ENCODE measurements at places on chromosomes 3 and 15.

DNA sequence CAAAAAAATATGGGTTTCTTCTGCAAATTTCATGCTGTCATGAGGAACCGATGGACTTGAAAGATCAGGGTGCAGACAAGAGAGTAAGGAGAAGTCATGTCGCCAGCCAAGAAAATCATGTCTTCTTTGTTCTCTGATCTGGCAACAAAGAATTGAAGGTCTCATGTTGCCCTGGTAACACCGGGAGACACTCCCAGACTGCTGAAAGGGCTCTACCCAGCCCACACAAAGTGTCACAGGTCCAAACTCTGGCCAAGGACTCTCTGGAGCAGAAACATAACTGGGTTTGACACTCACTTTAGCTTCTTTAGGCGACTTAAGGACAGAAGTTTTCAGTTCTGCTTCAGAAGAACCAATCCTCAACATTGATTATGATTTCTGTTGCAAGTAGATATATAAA, 42.9 kb downstream of the SIDT1 start:
- DNase-seq: peak; percentile 25

DNA sequence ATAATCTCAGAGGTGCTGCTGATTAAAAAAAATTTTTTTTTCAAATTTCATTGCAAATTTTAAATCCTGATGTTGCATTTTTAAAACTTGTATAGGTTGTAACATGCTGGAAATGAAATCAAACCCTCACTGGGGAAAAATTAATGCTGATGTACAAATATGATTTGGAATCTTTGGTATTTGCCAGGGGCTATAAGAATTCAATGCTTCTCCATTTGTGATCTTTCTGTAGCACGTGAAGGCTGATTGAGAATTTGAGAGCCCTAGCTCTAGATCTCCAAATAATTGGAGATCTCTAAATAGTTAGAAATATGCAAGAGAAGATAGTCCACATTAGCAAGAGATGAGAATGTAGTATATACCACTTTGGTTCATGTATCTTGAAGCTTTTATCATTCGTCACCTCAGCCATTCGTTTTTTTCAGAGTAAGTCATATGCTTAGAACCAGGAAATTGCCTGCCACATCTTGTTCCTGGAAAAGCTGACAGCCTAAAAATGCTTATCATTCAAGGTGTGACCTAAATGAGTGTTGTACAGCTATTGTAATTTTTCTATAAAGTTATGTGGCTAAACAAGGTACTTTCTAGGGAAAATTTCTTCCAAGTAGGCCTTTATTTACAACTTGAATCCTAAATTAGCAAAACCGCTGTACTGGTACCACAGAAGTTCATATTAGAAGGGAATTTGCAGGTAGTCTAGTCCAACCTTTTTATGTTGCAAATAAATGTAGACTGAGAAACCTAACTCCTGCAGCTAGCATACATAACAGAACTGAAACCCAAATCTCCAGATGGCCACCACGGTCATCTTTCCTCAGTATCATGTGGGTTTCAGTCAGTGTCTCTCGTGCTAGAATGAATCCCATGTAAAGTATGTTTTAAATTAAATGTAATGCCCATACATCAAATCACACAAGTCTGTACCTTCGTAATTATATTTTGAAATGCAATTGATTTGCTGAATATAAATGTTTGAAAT, 48.5 kb downstream of the FNDC3B start:
- DNase-seq: no peak

DNA sequence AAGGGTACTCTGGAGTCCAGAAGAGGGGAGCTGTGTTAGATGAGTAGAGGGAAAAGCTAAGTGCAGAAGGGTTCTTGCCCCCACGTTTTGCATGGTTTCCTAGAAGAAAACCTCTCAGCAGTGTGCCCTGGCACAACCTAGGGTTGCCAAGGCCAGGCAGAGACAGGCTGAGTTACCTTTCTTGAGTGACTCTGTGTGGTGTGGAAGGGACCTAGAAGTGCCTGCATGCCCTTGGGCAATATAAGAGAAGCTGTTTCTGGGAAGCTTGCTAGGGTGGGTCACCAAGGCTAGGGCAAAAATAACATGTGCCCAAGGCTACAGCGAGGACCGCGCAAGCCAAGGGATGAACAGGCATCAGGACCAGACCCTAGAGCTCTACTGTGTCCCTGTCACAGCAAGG, 3.4 kb upstream of the SAMD7 start:
- DNase-seq: no peak

DNA sequence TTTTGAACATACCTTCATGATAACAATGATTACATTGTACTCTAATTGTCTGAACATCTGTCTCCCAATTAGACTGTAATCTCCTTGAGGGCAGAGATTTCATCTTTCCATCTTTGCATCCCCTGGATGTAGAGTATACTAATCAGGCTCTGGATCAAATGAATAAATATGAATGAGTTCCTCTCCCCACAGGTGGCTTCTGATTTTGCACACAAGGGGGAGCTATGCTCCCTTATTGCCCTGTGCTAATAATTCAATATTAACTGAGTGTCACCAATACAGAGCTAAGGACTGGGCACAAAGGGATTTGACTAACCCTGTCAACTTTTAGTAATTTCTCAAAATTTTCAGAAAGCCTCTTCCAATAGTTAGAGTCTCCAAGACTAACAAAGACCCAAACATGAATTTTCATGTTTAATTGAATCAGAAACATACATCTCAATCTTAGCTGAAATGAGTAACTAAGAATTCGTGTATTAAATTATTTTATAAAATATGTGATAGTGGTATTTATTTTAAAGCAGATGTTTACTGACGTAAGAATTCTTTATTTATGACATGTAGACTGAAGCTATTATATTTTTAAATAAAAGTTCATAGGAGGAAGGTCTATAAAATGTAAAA, 3.0 kb downstream of the DUOXA1 start:
- DNase-seq: peak; percentile 63

DNA sequence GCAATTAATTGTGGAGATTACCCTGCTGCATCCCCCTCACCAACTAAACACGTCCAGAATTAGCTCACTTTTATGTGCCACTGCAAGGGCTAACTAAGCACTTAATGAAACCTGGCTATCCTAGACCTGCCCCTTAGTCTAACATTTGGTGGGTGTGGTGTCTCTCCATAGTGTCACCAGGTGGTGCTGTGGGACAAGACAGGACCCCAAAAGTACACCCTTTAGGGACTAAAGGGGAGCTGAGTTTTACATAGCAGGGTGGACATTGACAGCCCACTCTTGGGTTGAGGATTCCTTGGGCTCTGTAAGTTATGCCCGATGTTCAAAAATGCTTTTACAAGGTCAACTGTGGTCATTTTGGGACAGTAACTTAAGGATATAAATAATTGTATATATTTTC, 5.7 kb downstream of the DUT start:
- DNase-seq: peak; percentile 13

DNA sequence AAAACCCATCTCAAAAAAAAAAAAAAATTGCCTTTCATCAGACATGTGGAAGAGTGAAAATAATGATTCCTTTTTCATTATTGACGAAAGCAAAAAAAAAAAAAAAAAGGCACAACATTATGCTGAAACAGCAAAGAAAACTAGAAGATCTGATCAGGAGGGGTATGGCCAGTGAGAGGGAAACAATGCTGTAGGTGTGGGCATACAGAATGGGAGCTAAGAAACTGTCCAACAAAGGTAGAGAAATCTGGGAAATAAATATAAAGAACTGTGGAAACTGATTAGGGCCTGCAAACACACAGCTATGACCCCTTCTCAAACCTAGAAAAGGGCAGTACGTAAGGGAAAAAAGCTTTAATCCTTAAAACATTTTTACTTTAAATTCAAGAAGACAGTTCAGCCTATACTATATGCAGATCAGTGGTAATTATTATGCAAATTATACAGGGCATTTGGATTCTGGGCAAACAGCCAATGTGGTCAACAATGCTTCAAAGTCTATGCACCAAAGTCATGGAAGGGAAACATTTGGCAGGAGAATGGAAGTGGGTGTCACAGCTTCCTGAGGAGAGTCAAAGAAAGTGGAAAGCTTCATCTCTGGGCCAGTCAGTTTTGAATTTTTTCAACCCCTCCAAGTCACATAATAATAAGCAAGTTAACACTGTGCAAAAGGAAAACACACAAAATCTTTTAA, 68.3 kb upstream of the SLC12A8 start:
- peak; percentile 1 for DNase-seq

DNA sequence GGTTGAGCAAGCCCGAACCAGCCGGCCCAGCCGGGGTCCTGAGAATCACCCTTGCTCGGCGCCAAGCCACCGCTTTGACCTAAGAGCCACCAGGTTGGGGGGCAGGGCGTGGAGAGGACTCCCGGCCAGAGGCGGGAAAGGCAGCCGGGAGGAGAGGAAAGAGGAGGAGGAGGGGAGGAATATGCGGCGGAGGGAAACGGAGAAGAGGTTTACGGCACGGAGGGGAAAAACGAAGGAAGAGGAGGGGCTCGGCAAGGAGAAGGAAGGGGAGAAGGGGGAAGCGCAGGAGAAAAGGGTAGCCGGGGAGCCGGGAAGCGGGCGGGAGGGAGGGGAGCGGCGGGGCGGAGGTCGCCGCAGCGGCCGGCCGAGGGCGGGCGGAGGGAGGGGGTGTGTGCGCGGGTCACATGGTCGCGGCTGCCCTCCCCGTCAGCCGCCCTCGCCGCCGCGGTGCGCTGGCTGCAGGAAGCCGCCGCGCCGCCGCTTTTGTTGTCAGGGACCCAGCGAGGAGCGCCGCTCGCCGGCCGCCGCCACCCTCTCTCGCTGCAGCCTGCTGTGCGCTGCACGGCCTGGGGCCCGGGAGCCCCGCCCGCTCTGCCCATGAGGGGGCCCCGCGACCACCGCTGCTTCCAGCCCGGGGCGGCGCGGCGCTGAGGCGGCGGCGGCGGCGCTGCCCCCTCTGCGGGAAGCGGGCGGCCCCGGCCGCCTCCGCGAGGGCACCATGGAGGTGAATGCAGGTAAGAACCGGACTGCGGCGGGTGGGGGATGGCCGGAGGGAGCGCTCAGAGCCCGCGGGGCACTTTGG, at the start of gene NR1D2:
Gene NR1D2, plus strand, starts transcription at position 426 of the 802 bp plus-strand sequence. Its CDS starts 293 bp downstream, at position 719.
- DNase-seq: peak; percentile 85

DNA sequence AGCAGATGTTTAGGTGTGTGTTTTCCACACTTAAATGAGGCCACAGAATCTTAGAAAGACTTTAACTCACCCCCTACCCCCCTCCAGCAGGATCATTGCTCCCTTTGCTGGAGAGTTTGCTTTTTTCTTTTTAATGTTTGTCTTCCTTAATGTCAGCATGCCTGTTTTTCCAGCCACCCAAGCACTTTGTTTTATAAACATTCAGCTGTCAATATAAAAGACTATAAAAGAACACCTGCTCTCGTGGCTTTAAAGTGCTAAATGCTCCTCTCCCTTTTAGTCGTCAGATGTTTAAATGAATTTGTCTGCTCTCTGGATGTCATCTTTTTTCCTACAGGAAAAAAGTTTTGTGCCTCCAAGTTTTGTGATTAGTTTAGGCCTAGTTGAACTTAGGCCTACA, 61.7 kb downstream of the SIDT1 start:
- peak; percentile 9 for DNase-seq

DNA sequence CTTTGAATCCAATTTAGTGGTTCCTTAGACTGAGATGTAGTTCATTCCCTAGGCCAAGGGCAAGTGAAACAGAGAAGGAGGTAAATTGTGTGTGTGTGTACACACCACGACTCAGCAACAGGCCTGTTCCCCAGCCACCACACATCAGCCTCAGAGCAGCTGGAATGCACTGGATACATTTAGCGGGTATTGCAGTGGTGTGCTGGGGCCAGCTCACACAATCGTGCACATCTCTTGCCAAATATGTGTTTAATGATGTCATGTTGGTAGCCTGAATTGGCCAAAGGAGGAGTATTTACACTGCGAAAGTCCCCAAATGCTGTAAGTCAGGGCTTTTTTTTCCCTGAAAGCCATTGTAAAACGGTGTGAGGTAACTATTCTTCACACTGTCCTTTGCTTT, 82.3 kb downstream of the RBPMS2 start:
- peak; percentile 61 for DNase-seq

DNA sequence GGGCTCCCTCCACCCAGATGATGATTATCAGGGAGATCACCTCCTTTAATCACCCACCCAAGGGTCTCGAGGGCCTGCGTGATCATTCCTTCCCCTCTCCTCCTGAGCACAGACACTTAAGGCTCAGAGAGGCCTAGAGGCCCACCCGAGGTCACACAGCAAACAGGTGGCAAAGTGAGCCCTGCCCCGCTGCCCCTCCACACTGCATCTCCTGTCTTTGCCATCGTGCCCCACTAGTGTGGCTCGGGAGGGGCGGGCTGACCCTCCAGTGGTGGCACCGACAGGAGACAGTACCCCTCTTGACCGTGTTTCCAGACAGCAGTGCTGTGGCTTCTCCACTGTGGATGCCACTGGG, 4.9 kb upstream of the PLXND1 start:
- no peak for DNase-seq

DNA sequence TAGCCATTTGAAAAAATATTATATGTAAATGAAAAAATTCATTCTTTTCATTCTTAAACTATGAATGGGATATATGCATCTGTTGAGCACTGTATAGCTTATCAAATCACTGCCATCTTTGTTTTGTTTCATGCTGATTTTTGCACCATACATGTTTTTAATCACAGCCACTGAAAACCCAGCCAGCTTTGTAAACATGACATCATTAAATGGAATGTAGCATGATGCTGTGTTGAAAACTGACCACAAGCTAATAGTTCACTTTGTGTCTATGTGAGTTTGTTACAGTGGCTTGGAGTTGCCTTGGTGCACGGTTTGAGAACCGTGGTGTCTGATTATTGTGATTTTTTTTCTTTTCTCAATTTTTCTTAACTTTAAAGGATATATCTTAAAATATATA, 75.7 kb downstream of the GMPS start:
- DNase-seq: peak; percentile 4

DNA sequence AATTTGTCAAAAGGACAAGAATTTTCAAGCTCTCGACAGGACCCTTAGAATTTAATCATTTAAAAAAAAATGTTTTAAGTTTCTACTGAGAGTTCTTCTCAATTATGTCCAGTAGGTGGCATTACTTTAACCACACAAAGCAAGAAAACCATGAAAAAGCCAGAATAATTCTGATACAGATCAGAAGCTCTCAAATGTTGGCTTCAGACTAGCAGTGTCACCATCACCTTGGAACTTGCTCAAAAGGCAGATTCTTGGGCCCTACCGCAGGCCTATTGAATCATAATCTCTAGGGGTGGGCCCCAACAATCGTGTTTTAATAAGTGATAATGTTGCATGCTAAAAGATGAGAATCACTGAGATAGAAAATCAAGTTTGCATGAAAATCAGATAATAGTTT, 99.5 kb upstream of the KCNMB2 start:
- peak; percentile 66 for DNase-seq

DNA sequence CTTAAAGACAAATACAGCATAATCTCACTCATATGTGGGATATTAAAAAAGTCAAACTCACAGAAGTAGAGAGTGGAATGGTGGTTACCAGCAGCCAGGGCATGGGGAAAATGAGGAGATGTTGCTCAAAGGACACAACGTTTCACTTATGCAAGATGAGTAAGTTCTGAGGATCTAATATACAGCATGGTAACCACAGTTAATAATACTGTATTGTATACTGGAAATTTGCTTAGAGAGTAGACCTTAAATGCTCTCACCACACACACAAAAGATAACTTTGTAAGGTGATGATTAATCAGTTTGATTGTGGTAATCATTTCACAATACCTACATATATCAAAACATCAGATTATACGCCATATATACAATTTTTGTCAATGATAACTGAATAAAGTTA, 60.0 kb downstream of the MYH15 start:
- no peak for DNase-seq

Data from DMS53 (cell line).